Stimulated activated CD8-positive, alpha-beta memory T cell treated with anti-CD3 and anti-CD28 coated beads, Interleukin-4, amount 100 ng/mL, for 24 hours (primary cell): ENCODE measurements at places on chromosomes 11 and 22.

DNA sequence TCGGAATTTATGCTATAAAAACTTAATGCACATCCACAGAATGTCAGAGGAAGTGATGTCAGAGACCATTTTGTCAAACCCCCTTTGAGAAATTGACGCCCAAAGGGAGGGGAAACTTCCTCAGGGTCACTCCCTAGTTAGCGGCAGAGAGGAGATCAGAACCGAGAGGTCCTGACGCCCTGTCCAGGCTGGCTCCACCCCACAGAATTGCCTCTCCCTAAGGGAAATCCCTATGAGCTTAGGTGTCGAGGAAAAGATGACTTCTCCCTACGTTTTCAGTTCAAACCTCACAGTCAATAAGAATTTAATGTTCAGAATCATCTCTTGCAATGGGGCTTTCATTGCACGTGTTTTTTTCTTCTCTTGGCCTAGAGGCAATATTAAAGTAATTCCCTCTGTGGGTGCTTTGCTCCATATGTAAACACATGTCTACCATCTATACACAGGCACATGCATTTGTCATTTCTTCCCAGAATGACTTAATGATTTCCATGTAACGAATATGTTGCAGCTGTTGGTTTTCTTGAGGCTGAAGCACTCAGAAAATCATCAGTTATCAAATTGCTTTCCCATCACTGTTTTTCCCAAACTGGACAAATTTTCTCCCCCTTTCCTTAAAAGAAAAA is 148.7 kb upstream of the TIMP3 start:
- DNase-seq = no peak

DNA sequence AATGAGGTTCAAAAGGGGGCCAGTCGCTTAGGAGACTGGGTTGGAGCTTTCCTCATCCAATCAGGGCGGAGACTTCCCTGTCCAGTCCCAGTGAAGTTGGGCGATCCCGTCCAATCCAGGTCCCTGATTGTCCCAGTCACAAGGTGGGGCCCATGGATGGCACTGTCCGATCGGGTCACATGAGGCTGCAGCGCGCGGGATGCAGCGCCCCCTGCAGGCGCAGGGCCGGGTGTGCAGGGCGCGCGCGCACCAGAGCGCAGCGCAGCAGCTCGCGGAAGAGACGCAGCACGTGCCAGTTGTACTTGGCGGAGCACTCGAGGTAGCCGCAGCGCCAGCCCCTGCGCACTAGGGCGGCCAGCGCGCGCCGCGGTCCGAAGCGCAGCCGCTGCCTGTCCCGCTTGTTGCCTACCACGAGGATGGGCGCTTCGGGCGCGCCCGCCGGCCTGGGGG is 2.3 kb downstream of the RASL10A start:
- DNase-seq = no peak

DNA sequence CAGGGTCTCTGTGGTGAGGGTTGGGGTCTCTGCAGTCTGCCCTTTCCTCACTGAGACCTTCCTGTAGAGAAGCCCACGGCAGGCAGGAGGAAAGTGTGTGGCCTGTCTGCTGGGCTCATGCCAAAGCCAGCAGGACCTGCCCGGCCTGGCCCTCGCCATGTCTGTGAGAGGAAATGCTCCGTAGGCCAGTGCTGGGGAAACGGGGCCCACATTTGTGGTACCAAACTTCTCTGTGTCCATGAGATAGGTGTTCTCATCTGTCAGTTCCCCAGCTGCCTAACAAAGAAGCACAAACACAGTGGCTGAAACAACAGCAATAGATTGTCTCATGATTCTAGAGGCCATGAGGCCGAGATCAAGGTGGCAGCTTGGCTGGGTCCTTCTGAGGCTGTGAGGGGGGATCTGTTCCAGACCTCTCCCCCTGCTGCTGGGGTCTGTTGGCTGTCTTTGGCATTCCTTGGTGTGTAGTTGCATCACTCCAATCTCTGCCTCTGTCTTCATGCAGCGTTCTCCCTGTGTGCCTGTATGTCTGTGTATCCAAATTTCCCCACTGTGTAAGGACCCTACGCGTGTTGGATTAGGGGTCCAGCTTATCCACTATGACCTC is 772.5 kb downstream of the TBC1D22A start:
- DNase-seq = no peak

GRCh38 chr11:72238040-72238450 is 5.9 kb downstream of the PHOX2A start:
- DNase-seq = peak; percentile 16

- no peak for DNase-seq
These were observed 655.7 kb downstream of the METTL15 start for GRCh38 chr11:28763876-28764275.

- DNase-seq = no peak
These were observed 969.6 kb downstream of the BRD1 start for GRCh38 chr22:48858121-48858520.

- no peak for DNase-seq
These were observed 48.2 kb downstream of the ZNF143 start for GRCh38 chr11:9509041-9509440.

DNA sequence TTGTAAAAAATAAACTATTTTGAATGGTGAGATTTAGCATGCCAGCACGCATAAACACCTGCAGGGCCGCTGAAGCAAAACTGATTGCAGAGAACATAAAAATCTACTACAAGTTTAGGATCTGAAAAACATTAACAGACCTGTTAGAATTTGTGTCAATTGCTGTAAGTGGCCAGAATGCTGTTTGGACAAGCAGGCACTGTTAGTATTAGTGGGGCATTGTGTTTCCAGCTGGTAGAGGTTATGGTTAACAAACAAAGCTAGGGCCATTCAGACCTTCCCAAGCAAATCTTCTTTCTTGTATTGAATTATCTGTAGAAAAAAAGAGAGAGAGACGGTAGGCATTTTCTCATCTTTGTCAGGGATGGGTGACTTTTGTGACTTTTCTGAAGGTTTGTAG is 57.6 kb upstream of the OLFML1 start:
- DNase-seq = no peak

GRCh38 chr22:19986410-19987341 is 29.9 kb downstream of the ARVCF start:
- DNase-seq = peak; percentile 38

- DNase-seq = no peak
These were observed 1328.9 kb downstream of the BRD1 start for GRCh38 chr22:48498526-48499331.

- DNase-seq = peak; percentile 12
These were observed 442 bp downstream of the COPB1 start for GRCh38 chr11:14499178-14499559.

GRCh38 chr22:19110064-19110458 is 12.2 kb downstream of the DGCR2 start:
- no peak for DNase-seq

GRCh38 chr11:32153747-32154146 is 62.9 kb downstream of the RCN1 start:
- no peak for DNase-seq
